ENCODE measurements at places on chromosomes 5 and 9. TPM values are rescaled to one million over a fixed set of nuclear protein-coding genes. Genes with fewer than 3 reads are reported as not detected.

ZDHHC21 gene
- 11.2 TPM for total RNA-seq

OR2Y1 gene
- total RNA-seq: not detected

LRRC26 gene
- 0.43 TPM for total RNA-seq

NANS gene
- total RNA-seq: 69.3 TPM

ANGPTL2 gene
- total RNA-seq: 55.2 TPM

SOX30 gene
- total RNA-seq: 0.09 TPM

CTXN3 gene
- total RNA-seq: not detected

SLC1A3 gene
- total RNA-seq: 26.2 TPM

SPINK4 gene
- 2.5 TPM for total RNA-seq

ESM1 gene
- 0.40 TPM for total RNA-seq

IER5L gene
- total RNA-seq: 43.5 TPM

DNA sequence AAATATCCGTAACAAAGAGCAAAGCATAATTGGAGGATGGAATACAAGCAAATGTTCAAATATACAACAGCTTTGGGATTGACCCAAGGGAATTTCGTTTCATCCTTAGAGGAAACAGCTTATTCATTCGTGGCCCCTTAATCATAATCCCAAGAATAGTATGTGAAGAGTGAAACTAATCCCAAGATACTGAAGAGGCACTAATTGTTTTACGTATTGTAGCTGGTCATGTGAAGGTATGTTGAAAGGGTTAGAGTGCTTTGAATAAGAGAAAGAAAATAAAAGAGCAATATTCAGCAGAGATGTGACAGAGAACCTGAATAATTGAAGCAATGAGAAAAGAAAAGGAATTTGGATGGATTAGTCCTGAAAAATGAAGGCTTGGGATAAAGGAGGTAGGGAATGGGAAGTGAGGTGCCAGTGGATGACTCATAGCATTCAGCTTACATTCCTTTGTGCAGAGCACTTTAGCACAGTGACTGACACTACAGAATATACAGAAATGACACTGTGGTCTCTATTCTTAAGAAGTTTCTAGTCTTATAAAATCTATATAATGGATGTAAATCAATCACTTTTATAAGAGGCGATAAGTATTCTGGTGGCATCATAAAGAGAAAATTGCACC lies 221.9 kb downstream of the TLR4 start:
- no peak for DNase-seq

DNA sequence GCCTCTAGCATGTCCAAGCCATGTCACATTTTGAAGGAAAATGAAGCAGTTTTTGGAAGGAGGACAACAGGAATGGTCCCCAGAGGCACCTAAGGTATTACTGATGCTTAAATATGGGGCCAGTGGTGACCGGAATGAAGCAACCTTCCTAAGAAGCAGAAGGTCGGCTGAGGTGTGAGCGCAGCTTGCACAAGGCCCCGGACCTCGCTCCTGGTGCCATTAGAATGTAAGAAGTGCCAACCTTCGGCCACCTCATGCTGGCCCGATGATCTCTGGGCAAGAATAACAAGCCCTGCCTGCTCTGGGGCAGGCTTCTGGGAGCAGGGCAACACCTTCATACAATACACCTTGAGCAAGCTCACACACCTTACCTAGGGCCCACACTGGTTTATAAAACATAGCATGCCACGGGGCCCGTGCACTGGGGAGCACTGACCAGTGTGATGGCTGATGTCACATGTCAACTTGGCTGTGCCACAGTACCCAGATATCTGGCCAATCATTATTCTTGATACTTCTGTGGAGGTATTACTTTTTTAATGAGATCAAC lies 21.9 kb downstream of the SEMA4D start:
- DNase-seq: no peak

DNA sequence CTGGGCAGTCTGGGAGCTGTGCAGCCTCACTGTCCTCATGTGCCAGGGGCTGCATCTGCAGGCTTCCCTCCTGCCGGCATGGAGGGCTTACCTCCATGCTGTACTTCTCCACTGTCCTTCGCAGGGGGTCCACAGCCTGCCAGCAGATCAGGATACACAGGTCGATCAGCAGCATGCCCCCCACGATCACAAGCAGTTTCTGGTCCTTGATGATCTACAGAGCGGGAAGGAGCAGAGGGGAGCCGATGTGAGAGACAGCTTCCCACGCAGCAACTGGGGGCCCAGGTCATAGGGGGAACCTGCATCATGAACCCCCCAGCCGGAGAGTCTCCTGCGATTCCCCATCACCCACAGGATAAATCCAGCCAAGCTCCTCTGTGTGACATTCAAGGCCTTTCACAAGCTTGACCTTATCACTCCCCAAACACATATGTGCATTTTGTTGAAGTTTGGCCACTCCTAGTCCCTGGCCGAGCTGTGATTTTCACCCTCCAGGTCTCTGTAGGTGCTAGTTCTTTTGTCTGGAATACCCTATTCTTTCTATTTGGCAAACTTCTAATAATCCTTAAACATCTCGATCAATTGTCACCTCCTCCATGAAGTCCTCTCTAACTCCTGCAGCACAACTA lies 107.3 kb upstream of the TBC1D2 start:
- DNase-seq: no peak

- DNase-seq: no peak
Observed at GRCh38 chr5:4976902-4977301, 163.2 kb upstream of the ADAMTS16 start.

DNA sequence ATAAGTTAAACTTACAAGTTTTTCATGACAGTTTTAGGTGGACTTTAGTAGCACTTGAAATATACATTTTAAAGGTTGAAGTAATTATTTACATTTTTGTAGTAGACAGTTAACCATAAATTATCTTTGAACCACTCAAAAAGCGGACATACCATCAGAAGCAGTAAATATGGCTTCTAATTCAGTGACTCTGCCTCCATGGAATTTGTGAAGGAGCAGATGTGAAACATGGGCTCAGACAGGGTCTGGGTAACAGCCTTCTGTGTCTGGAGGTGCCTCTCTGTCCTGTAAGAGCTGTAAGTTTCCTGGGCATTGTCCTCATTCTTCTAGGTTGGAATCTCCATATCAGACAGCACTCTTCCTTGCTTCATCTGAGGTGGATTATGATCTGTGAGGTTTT lies 12.4 kb downstream of the RLN2 start:
- no peak for DNase-seq

- DNase-seq: no peak
Observed at GRCh38 chr9:131554843-131555351, 9.6 kb downstream of the PRRT1B start.

- DNase-seq: no peak
Observed at GRCh38 chr5:136793300-136793699, 428.0 kb upstream of the TRPC7 start.

DNA sequence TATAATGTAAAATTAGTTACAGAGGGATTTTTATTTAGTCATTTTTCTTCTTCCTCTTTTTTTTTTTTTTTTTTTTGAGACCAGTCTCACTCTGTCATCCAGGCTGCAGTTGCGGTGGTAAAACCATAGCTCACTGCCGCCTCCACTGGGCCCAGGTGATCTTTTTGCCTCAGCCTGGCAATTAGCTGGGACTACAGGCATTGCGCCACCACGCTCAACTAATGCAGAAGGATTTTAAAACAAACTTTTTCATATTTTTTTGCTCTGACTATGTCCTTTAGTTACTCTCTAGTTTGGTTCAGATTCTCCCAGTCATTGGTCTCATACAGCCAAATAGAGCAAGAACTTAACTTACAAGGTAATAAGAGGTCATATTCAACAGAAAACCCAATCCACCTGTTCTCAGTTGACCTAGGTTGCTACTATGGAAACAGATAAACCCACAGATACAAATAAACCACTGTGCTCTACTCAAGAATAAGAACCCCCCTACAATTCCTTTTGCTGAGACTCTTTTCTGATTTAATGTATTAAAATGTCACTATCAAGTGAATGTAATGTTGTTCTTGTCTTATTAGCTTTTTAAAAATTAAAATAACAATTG lies 50.1 kb upstream of the TTC39B start:
- DNase-seq: peak; percentile 58

DNA sequence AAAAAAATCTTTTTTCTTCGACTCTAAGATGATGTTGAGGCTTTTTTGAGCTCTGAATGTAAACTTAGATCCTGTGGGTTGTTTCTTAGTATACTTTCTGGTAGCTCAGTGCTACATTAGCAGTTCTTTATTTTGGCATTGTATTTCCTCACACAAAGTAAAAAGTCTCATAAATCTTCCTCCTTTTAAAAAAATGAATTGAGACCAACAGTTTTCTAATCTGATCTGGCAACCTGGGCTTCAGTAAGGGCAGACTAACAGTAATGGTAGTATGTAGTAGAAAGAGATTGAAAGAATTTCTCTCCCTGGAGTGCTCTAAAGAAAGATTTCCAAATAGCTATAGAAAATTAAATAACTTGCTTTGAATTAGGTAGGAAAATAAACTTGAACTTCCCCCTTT lies 31.4 kb downstream of the ZCCHC7 start:
- DNase-seq: no peak

DNA sequence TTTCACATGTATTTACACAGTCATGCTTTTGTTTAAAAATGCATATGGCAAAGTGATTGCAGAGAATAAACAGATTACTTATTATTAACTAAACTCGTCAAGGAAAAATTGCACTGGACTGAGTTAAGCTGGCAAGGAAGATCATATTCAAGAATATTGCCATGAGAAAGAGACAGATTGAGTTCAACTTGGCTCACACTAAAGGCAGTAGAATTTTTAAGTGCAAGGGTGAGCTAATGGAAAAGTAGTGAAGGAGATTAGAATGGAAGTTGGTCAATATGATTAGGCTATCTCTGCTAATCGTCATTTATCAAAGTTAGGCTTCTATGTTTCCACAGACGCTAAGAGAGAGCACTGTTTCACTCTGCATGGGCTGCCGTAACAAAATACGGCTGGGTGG lies 557.6 kb downstream of the PRR16 start:
- no peak for DNase-seq

- no peak for DNase-seq
Observed at GRCh38 chr5:111511174-111511830, 1.0 kb downstream of the STARD4 start.

- DNase-seq: no peak
Observed at GRCh38 chr5:66255714-66256113, 111.6 kb downstream of the SREK1 start.
